ENCODE measurements at places on chromosomes 6 and 20.

- DNase-seq, result no peak
Measured at GRCh38 chr6:6191909-6192308, 128.6 kb downstream of the F13A1 start.

GRCh38 chr6:41306187-41306854 is 19.8 kb upstream of the TREM1 start:
- no peak for DNase-seq

GRCh38 chr6:39003072-39003471 is 45.5 kb upstream of the GLP1R start:
- no peak for DNase-seq

DNA sequence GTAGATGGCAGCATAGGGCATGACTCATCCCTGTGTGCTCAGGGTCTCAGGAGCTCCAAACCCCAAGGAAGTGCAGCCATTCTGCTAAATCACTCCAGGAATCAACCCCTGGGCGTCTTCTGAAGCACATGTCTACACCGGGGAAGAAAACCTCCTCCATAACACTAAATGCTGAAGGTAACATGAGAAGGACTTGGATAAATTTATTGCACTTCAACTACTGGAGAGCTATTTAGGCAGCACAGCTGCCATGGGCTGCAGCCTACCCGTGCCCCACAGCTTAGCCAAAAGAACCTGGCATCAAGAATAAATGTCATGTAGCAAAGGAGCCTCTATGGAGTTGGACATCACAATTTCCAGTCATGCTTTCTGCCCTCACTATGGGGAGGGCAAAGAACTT is 152.4 kb upstream of the PROKR2 start:
- DNase-seq, result no peak

GRCh38 chr20:62621251-62622110 is 20.8 kb upstream of the SLCO4A1 start:
- no peak for DNase-seq

DNA sequence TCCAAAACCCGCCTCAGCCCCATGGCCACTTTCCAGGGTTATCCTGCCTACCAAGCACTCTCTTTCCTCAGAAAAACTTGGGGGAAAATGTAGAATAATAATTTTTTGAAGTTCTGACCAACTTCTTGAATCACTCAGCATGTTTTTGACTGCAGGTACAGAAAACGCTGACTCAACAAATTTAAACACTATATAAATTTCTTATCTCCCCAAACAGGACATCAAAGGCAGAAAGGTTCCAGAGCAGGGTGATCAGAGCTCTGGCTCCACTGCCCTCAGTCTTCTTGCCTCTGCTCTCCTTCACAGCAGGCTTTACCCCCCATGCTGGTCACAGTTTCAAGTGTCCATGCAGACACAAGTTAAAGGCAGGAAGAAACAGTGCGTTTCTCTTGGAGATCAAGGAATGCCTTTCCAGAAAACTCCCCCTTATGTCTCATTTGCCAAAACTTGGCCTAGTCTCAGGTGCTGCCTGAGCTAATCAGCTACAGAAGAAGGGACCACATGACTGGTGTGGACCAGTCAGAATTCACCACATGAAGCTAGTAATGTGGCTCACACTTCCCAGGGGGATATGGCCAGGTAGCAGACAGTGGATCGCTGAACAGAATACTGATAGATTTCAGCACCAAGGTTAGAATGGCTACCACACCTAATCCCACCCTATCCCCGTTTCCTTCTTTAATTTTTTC is 24.4 kb upstream of the SLC17A3 start:
- no peak for DNase-seq

DNA sequence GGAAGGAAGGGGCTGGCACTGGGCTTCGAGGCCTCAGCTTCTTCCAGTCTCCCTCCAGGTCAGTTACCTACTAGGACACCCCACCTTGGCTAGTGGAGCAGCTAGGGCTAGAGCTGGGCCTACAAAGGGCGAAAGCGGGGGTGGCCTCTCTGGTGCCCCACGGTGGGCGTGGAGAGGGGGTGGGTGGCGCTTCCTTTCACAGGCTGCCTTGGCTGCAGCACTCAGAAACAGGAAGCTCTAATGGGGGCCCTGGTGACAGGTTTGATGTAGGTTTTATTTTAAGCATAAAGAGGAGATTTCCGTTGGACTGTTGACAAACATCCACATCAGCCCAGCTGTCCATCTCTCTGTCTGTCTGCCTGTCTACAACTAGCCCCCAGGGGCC is 13.4 kb downstream of the FAM110A start:
- DNase-seq, result peak; percentile 44

DNA sequence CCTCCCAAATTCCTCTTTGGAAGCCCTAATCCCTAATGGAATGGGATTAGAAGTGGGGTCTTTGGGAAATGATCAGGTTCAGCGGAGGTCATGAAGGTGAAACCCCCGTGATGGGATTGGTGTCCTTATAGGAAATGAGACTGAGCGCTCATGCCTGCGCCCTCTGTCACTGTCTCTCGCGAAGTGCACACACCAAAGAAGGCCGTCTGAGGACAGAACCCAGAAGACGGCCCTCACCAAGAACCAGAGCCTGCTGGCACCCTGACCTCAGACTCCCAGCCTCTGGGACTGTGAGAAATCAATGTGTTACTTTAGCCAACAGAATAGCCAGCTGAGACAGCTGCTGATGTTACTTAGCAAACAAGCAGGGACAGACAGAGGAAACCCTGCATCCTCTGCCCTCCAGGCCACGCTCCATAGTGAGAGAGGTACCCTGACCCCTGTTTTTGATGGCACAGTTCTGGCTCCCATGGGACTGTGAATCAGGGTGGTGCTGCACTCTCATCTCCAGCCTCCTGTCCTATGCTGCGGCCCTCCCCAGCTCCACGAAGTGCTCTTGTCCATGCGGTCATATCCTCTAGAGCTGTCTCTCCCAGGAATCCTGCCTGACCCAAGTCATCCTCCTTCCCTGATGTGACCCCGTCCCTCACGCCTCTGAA is 369.3 kb downstream of the ZFAND3 start:
- DNase-seq, result no peak

DNA sequence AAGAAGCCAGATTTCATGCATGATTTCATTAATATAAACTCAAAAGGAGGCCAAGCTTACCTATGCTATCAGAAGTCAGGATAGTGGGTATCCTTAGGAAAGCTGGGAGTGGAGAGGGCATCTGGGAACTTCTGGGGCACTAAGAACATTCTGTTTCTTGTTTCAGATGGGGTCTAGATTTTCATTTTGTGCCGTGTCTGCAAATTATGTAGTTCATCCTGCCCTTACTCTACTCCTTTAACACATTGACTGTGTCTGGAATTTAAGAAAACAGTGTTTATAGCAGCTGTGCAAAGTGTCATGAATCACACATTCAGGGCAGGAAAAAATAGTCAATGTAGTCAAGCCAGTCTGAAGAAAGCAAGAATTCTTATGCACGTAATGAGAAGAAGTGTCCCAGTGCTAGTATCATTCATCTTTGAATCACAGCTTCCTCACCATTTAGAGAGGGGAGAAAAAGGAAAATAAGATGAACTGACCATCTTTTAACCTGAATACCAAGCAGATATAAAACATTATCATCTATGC is 11.6 kb upstream of the SPTLC3 start:
- no peak for DNase-seq

DNA sequence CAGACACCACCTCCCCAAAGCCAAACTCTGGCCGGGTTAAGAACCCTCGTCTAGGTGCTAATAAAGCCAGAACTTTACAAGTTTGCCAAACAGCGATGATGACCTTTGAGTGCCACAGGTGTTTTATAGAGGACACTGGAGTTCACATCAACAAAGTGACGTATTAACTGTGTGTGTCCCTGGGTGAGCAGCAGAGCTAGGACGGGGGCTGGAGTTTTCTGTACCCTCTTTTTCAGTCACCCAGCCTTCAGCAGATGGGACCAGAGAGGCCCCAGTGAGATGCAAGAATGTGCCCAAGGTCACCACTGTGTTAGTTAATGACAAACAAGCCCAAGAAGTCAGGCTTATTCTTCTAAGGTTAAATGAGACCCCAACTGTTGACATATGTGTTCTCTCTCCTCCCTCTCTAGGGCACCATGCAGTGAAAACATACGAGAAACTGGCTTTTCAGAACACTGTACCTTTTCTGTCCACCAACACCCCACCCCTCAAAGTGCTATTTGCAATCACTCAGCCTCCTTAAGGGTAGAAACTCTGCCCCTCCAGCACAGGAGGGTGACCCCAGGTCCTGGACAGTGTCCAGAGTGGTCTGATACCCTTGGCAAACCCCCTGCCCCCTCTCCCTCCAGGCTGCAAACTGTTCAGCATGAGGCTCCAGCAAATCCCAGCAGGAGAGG is 5.2 kb downstream of the SDC4 start:
- no peak for DNase-seq

DNA sequence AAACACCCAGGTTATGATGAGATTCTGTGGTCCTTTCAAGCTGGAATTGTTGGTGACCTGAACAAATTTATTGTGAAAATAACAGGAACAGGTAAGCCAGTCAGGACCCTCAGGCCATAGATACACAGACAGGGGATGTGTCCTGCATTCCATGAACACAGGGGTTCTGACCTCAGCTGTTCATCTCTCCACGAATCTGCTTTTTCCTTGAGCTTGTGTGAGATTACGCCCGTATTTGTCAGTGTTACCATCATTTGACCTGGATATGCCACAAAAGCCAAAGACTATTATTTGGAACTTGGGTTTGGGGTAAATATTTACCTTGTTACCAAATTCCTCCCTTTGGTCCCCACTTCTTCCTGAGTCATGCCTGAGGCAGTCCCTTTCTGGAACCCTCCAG is 288.9 kb downstream of the PREX1 start:
- no peak for DNase-seq

DNA sequence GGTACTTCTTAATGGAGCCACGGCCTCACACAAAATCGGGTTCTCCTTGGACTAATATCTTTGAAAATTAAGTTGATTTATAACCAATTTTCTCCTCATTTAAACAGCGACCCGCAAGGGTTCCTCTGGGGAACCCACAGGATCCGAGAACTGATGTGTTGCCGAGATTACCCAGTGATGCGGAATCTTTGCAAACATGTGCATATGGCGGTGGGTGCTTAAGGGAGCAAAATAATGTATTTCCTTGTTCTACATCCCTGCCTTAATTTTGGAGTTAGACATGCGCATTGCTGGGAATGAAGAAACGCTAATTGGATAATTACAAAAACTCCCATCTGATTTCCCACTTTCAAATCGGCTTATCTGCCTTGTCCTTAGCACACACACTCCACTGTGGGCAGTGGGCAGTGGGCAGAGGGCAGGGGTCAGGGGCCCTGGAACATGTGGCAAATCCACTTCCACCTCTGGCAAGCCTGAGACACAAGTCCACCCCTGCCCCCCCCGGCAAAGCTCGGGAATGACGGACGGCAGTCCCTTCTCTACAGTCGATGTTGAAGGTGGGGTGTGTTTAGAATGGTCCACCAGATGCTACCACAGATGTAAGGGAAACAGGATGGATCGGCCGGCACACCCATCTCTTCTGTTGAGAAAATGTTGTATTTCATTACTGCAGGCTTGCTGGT is 137.4 kb upstream of the CDH4 start:
- DNase-seq, result no peak

DNA sequence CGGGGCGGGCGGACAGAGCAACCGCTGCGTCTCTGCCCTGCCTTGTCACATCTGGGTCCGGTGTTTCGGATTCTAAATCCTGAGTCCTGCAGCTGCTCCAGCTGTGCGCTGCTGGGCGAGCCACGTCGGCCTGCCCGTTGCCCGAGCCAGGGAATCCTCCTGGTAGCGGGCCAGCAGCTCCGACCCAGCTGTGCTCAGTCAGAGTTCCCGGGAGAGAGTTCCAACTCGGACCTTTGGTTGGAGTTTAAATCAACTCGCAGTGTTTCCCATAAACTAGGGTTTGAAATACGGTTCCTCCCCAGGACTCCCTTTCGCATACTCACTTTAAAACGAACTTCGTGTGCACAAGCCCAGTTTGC is 315 bp upstream of the PDE10A start:
- no peak for DNase-seq

- no peak for DNase-seq
Measured at GRCh38 chr20:50510706-50511542, 741 bp downstream of the PTPN1 start.

DNA sequence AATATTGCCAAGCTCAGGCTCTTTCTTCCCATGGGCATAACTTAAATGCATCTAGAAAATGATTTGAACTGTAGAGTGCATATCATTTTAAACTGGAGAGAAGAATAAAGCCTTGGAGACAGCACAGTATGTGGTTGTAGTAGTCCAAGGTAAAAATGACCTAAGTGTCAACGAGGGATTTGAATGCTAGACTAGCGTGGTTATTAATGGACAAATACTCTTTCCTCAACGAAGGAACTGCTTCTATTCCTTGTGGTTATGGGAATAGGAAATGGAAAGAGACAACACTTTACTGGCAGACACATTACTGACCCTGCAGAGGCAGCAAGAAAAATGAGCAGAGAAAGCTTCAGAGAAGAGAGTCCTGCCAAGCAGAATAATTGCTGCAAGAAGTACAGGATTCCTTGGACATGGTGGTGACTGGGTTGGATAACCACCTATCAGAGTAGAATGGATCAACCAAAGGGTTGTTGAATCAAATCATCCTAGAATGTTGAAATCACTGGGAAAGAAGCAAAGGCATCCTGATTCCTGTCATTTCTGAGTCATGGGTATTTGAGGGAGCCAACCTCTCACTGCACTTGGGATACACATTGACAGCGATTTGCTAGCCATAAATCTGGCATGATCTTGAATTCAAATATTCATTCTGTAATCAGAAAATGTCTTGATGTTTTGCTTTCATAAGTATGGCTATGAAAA is 258.1 kb upstream of the EPHA7 start:
- no peak for DNase-seq

- no peak for DNase-seq
Measured at GRCh38 chr20:36144336-36144735, 10.2 kb upstream of the EPB41L1 start.

DNA sequence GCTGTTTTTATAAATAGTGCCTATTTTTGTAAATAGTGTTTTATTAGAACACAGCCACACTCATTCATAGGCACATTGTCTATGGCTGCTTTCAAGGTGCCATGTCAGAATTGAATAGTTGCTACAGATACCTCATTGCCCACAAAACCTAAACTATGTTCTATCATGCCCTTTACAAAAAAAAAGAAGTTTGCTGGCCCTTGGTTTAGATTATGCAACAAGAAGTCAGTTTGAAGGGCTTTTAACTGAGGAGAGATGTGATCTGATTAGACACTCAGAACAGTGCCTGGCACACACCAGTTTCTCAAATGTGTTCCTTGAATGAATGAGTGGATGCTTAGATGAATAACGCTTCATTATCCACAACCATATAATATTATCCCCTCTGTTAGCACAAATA is 366.1 kb downstream of the MAFB start:
- no peak for DNase-seq

DNA sequence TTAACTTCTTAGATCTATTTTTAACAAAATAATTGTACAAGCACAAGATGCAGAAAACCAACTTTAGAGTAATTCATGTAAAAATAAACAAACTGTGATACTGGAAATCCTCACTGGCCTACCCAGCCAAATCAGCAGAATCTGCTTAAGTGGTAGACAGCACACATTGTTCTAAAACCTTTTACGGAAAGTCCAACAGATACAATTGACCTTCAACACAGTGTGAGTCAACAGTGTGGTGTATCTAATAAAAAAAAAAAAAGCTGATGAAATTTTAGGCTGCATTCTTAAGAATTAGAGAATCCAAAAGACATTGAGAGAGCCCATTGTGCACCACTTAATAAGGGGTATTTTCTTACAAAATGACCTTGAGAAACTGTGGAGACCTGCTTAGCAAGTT is 174.5 kb downstream of the COL21A1 start:
- no peak for DNase-seq

- DNase-seq, result no peak
Measured at GRCh38 chr6:152110886-152111820, 303.7 kb downstream of the ESR1 start.

- DNase-seq, result no peak
Measured at GRCh38 chr20:6831461-6831860, 64.0 kb downstream of the BMP2 start.

Data from stimulated activated CD8-positive, alpha-beta memory T cell treated with anti-CD3 and anti-CD28 coated beads, Interleukin-4, amount 100 ng/mL, for 1 hour (primary cell).